ENCODE measurements at places on chromosomes 12 and 14. TPM values are rescaled to one million over a fixed set of nuclear protein-coding genes. Genes with fewer than 3 reads are reported as not detected.
A peak's percentile ranks its signal among the peaks of the same experiment; 100 is the strongest.

Gene COX14
- total RNA-seq: 41.5 TPM

- no peaks in the 10 kb centered on the region for H3K4me1 ChIP-seq
- no peaks in the 10 kb centered on the region for H3K27me3 ChIP-seq
- H3K36me3 ChIP-seq: no peaks in the 10 kb centered on the region
- no peak overlapping the region for H3K27ac ChIP-seq
Measured at GRCh38 chr12:26403601-26404000, 208.2 kb downstream of the SSPN start.

Gene TXNDC16
- total RNA-seq: 21.5 TPM

DNA sequence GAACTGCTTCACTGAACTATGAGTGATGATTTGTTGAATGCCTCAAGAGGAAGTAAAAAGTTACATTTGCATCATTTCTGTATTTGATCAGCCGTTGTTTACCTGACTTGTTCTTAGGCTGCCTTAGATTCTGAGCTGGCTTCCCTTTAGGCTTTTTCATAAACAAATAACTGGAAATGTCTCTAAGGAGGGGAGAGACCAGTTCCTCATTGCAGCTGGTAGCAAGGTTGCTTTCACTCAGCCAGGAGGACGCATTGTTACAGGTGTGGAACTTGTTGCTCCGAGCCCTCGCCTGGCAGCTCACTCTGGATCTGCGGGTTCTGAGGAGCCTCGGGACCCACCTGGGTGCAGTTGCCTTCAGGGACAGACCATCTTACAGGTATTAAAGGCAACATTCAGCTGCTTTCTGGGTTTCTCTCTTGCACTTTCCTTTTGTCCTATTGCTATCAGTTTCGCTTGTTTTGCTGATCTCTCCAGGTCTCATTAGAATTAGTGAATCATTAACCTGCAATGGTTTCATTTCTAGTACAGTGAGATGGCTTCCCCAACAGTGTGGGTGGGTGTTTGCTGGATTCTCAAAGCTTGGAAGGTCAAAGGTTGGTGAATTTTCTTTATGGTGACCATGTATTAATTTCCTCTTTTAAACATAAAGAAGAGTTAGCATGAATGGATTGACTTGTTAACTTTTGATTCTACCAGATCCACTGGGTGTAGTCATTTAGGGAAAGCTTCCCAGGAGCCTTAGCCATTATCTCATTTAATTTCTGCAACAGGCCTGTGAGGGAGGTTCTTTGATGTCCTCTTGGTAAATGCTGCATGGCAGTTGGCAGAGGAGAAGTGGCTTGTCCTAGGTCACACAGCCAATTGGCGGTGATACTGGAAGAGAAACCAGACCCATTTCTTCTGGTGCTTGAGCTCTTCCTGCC lies at the start of gene PLEKHG7:
PLEKHG7 (plus strand) TSS at position 236 of the 926 bp plus-strand sequence. CDS start 3,643 bp downstream, outside the sequence.
- no peak within 1 kb of the TSS for H3K27ac ChIP-seq
- DNase-seq: no peak
- H3K4me3 ChIP-seq: no peak within 1 kb of the TSS
- no peaks in the 10 kb centered on the region for H3K4me1 ChIP-seq
- no peaks in the 10 kb centered on the region for H3K36me3 ChIP-seq

- peaks cover 5% of the 10 kb centered on the region for H3K4me1 ChIP-seq
- no peaks in the 10 kb centered on the region for H3K27me3 ChIP-seq
- no peak overlapping the region for H3K4me3 ChIP-seq
Measured at GRCh38 chr14:64112867-64113678, 181.1 kb downstream of the ESR2 start.

DNA sequence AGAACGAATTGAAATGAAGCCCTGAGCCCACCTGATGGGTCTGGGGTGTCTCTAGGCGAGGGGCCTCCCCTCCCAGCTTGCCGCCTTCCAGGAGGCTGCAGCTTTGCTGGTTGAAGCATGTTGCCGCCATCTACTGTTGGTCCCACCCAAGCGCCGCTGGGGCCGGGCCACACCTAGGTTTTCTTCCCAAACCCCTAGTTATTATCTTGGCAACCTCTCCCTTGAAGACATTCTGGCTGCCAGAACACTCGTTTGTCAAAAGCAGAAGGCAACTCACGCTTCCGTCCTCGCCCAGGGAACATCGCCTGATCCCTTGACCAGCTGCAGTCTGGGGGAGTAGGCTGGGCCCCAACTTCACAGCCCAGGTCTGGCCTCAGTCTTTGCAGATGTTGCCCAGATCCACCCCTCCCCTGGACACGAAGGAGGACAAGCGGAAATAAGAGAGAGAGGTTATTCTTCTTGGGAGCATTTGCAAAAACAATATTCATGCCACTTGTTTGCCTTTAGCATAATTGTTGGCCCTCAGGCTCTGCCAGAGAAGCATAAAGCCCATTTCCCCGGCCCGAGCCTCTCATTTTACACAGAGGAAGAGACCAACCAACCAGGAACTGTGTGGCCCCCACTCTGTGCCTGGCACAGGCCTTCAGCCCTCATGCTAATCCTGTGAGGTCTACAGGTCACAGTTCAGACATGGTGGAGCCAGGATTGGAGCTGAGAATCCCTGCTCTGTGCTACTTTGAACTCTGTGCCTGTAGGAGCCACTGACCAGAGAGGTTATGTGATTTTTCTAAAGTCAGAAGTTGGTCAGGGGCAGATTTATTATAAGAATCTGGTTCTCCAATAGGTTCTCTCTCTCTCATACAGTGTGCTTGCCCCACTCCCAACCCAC lies 6.8 kb downstream of the EMP1 start:
- H3K27me3 ChIP-seq: no peaks in the 10 kb centered on the region
- H3K36me3 ChIP-seq: peaks cover 5% of the 10 kb centered on the region
- no peak overlapping the region for H3K4me3 ChIP-seq
- peaks cover 82% of the 10 kb centered on the region for H3K4me1 ChIP-seq
- peak overlapping the region; percentile 91 for H3K27ac ChIP-seq

Gene SPSB2
- total RNA-seq: 9.2 TPM

Data from osteocyte (in vitro differentiated cells).